ENCODE measurements at places on chromosomes 13 and 19. TPM values are rescaled to one million over a fixed set of nuclear protein-coding genes. Genes with fewer than 3 reads are reported as not detected.

ZNF563 gene
- total RNA-seq = 2.2 TPM

KLK12 gene
- total RNA-seq = not detected

RPL21 gene
- total RNA-seq = 435 TPM

GARIN5A gene
- total RNA-seq = 0.17 TPM

C5AR1 gene
- not detected for total RNA-seq

GIPR gene
- total RNA-seq = not detected

NLRP7 gene
- total RNA-seq = not detected

NALCN gene
- total RNA-seq = 12.9 TPM

MBD3L2 gene
- not detected for total RNA-seq

SERTAD1 gene
- total RNA-seq = 38.1 TPM

FGF9 gene
- not detected for total RNA-seq

ERFL gene
- not detected for total RNA-seq
